ENCODE measurements at places on chromosomes 12 and 14.

DNA sequence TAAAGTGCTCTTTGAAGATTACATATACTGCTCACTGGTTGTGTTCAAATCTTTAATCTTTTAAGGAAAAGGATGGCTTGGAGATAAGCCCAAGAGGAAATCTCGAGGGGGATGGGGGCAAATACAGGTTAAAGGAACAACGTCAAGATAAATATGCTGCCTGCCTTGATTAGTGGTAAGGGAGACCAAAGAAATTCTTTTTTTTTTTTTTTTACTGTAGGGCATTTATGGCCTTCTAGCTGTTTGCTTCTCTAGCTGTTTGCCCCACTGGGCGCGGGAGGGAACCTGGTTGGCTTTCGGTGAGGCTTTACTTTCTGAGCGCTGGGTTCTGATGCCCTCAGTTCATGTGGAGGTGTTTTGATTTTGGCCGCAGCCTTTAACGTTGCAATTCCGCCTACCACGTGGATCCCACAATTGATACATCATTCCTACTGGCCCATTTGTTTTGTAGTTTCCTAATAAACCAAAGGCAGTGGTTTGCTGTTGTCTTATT lies 5.7 kb downstream of the CCND2 start:
- DNase-seq = no peak

GRCh38 chr14:50953502-50953901 lies 9.2 kb upstream of the PYGL start:
- DNase-seq = no peak

GRCh38 chr12:114685869-114686268 lies 1.9 kb upstream of the TBX3 start:
- no peak for DNase-seq

DNA sequence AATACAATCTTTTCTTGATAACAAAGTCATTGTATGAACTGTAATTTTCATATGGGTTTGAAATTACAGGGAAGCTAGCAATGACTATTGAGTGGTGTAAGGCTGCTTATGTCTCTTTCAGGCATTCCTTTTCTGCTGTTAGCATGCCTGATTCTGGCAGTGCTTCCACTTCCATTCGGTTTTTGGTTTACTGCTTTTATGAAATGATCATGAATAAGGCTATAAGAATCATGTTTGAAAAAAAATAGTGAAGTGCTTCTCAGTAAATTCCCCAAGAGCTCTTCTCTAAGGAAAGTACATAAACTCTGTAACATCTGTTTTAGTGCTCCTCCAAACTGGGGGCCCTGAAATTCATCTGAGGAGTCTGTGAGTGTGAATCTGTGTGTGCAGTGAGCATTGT lies 434.0 kb upstream of the RGS6 start:
- no peak for DNase-seq

- no peak for DNase-seq
These were observed 367.6 kb upstream of the PRICKLE1 start for GRCh38 chr12:42957136-42957535.

GRCh38 chr12:104649217-104649824 lies 192.6 kb downstream of the CHST11 start:
- no peak for DNase-seq

DNA sequence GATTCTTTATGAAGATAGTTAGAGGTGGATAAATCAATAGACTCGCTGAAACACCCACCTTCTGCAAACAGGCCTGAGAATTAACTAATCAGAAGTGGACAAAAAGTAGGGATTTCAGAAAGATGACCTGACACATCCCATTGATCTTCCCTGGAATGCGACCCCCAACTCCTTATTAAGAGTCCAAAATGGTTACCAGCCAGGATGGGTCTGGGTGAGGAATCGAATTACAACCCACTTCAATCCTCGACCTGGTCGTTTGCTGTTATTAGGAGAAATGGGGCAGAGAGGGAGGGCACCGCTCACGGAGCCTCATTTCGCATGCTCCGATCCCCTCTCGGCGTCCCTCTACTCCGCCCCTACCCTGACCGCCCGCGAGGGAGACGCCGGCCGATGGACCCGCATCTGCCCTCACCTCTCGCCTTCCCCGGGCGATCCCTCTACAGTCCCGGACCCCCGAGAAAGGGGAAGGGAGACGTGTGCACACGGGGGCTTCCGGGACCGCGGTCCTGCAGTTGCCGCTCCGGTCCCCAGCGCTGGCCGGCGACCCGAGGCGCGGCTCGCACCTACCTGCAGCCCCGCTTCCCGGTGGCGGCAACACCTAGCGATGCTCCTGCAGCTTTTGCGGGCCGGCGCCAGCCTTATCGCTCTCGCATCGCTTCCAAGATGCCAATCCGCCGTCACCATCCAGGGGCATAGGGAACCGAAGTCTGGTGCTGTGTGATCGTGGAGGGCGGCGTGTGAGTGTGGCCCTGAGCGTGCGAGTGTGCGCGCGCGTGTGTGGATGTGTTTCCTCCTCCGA lies 69.3 kb upstream of the USP15 start:
- DNase-seq = no peak

DNA sequence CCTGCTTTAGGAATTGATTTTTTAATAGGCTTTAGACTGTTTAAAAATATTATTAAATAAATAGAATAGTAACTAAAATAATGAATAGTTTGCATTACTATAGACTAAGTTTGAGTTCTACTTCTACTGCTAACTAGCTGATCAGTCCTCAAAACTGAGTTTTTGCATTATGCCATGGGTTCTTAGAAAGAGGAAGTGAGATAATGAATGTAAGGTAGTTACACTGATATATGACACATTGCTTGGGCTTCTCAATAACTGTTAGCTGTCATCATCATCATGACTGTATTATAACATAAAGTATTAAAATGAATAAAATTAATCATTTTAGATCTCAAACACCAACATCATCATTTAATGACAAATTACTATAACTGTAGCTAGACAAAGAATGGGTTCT lies 949.7 kb downstream of the TRHDE start:
- no peak for DNase-seq

DNA sequence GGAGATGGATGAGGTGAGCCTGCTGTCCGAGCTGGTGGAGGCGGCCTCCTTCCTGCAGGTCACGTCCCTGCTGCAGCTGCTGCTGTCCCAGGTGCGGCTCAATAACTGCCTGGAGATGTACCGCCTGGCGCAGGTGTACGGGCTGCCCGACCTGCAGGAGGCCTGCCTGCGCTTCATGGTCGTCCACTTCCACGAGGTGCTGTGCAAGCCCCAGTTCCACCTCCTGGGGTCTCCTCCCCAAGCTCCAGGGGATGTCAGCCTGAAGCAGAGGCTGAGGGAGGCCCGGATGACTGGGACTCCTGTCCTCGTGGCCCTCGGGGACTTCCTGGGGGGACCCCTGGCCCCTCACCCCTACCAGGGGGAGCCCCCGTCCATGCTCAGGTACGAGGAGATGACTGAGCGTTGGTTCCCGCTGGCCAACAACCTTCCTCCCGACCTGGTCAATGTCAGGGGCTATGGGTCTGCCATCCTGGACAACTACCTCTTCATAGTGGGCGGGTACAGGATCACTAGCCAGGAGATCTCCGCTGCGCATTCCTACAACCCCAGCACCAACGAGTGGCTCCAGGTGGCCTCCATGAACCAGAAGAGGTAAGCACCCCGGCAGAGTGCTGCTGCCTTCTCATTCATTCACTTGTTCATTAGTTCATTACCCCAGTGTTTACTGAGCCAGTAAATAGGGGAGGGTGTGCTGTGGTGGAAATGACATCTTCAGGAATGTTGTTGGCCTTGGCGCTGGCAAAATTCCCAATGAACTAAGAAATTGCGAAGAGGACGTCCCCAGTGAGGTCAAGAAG lies 774 bp upstream of the MANSC4 start:
- peak; percentile 9 for DNase-seq

GRCh38 chr12:57842342-57843294 lies 3.9 kb downstream of the CTDSP2 start:
- DNase-seq = peak; percentile 33

GRCh38 chr12:32603858-32604257 lies 75.2 kb upstream of the DNM1L start:
- DNase-seq = no peak

GRCh38 chr12:110367181-110367864 lies 36.2 kb downstream of the ANAPC7 start:
- no peak for DNase-seq

- no peak for DNase-seq
These were observed 4.2 kb downstream of the ARHGAP9 start for GRCh38 chr12:57475271-57476161.

DNA sequence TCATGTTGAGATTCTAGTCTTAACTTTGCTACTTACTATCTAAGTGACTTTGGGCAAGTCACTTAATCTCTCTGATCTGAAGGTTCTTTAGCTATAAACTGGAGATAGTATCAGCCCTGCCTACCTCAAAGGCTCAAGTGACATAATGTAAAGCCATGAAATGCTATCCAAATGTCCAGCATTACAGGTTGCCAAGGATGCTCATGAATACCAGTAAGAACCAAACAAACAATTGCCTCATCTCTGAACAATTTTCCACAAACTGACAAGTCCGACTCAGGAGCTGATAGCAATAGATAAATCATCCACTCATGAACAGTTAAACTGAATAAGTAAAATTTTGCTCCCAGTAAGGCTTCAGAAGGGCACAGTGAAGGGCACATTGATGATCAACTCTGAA lies 51.5 kb downstream of the LMNTD1 start:
- DNase-seq = no peak

DNA sequence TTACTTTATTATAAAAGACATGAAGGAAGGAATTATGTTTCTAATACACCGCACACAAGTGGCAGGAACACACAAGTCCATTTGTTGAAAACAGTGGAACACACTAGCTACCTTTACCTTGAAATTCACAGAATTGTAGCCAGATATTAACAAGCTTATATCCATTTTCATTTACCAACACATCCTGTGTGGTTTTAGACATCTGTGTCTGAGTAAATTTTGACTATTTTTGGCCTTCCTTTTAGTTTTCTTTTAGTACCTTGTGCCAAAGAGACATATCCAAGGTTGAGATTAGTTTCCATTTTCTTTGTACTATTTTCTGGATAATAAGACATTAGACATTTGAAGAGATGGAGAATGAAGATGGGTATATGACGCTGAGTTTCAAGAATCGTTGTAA lies at the start of gene KLRF2:
Gene KLRF2, plus strand, starts transcription at position 244 of the 400 bp plus-strand sequence. Its CDS starts 107 bp downstream, at position 351.
- no peak for DNase-seq

- DNase-seq = no peak
These were observed 5.1 kb downstream of the CLMN start for GRCh38 chr14:95314609-95315008.

- no peak for DNase-seq
These were observed 30.9 kb downstream of the ABCB9 start for GRCh38 chr12:122935318-122935717.

GRCh38 chr12:91388573-91388972 lies 206.0 kb upstream of the DCN start:
- DNase-seq = no peak

DNA sequence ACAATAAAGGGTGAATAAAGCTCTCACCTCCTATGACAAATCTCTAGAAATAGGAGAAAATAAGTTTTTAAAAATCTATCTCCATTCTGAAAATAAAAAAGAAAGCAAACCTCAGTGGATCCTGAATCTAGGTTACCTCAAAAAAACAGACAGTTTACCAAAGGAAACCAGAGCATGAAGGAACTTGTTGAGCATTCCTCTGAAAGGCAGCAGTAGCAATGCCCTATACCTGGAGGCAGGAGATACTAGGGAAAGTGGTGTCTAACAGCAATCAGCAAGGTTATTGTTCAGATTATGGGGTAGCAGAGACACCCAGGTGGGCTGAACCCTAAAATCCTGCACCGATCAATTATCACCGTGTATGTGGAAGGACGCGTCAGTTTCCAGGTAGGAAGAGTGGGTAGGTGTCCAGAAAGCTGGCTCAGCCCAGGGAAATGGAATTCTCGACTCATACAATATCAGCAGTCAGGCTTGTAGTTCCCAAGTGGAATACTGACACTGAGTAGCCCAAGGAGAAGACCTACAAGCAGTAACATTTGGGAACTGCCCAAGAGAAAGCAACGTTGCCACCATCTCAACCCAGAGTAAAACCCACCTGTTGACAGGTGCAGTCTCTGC lies 128.3 kb downstream of the ST8SIA1 start:
- DNase-seq = no peak

- no peak for DNase-seq
These were observed 45.8 kb upstream of the HMGA2 start for GRCh38 chr12:65778258-65779090.

DNA sequence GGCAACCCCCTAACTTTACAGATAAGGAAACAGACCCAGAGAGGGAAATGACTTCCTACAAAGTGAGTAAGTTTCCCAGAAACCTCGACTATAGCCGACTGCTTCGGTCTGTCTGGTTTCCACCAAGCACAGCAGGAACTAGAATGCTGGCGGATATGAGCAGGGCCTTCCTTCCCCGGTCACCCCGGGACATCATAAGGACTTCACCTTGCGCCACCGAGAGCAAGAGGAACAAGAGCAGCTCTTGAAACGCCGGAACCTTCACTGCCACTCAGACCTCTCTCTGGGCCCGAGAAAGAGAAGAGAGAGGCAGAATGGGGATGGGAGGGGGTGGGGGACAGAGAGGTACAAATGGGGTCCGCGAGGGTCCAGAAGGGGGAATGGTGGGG lies 29.4 kb upstream of the GPR68 start:
- DNase-seq = no peak

DNA sequence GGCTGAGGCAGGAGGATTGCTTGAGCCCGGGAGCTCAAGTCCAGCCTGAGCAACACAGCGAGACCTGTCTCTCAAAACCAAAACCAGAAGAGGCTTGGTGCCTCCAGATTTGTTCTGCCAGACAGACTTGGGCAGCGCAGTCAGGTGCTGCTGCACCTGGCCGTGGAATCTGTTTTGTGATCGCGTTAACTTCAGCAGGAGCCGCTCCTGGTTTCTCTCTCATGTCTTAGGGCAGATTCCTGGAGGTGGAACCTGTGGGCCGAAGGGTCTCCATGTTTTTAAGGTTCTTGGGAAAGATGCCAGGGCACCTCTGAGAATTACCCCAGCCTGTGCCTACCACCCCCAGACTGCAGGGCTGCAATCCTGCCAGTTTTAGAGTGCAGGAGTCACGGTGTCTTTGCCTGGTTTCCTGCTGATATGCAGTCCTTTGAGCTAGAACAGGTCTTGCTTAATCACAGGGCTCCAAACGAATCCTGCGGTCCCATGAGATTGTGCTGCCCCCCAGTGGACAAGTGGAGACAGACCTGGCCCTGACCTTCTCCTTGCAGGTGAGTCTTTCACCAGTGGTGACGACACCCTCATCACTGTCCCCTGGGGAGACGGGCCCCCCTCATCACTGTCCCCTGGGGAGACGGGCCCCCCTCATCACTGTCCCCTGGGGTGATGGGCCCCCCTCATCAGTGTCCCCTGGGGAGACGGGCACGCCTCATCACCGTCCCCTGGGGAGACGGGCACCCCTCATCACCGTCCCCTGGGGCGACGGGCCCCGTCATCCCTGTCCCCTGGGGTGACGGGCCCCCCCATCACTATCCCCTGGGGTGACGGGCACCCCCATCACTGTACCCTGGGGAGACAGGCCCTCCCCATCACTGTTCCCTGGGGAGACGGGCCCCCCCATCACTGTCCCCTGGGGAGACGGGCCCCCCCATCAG lies 37.6 kb downstream of the PACS2 start:
- DNase-seq = peak; percentile 81

GRCh38 chr12:84779169-84779568 lies 133.4 kb downstream of the SLC6A15 start:
- DNase-seq = no peak
